SW 1271 (cell line): ENCODE measurements at places on chromosomes 7 and 10.

DNA sequence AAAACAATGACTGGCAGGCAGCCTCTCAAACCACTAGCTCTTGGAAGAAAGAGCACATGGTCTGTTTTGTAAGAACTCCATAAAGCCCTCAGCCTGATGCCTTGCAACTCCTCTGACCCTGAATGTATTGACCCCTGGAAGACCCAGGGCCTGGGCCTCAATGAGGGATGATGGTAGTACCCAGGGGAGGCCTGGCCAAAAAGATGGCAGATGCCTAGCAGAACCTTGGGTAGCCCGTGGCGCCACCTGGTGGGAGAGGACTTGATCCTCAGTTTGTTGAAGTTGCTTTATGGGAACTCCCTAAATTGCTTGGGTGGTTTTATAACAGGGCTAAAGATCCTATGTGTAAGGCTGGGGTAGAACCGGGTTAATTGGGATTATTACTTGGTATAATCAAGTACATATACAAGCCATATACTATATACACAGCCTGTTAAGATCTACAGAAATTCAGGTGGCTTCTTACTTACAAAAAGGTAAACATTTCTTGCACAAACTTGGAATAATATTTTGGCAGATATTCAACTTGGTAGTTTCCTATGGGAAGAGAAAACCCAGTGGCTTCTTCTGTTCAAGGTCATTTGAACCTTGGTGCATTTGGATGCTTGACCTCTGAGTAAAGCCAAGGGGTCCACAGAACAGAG lies 95.8 kb upstream of the CACUL1 start:
- peak; percentile 40 for DNase-seq

GRCh38 chr10:66246177-66246576 lies 679.7 kb upstream of the LRRTM3 start:
- no peak for DNase-seq

GRCh38 chr7:131564640-131565039 lies 8.2 kb upstream of the PODXL start:
- no peak for DNase-seq

GRCh38 chr10:132411561-132412253 lies 14.7 kb downstream of the PWWP2B start:
- no peak for DNase-seq

- no peak for DNase-seq
Observed at GRCh38 chr7:48506569-48506968, 335.3 kb downstream of the ABCA13 start.

- DNase-seq, result no peak
Observed at GRCh38 chr7:43768887-43769272, 10.4 kb downstream of the BLVRA start.

- peak; percentile 26 for DNase-seq
Observed at GRCh38 chr10:97888641-97889262, 39.1 kb downstream of the GOLGA7B start.

DNA sequence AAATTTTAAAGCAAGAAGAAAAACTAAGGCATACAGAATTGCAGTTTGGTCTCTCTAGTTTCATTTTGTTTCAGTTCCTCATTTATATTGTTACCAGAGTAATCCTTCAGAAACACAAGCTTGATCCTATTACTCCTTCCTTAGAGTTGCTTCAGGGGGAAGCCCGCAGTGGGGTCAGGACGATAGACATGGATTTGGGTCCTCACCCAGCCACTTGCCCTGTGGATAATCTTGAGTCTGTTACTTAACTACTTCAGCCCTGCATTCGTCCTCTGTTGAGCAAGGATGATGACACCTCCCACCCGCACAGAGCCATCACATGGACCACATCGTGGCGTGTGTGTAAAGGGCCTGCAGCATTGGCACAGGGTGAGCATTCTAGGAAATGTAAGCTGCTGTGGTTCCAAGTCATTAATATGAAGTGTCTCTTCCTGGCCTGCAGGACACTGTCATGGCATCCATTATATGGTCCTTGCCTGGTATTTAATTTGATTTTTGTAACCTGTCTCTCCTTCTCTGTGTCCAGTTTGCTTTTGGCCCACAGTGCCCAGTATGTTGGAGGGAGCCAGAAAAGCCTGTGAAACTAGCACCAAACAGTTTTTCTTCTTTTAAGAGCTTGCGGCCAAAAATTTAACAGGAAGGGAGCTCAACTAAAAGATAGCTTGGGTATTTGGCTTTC lies 111.2 kb downstream of the EEPD1 start:
- DNase-seq, result no peak

DNA sequence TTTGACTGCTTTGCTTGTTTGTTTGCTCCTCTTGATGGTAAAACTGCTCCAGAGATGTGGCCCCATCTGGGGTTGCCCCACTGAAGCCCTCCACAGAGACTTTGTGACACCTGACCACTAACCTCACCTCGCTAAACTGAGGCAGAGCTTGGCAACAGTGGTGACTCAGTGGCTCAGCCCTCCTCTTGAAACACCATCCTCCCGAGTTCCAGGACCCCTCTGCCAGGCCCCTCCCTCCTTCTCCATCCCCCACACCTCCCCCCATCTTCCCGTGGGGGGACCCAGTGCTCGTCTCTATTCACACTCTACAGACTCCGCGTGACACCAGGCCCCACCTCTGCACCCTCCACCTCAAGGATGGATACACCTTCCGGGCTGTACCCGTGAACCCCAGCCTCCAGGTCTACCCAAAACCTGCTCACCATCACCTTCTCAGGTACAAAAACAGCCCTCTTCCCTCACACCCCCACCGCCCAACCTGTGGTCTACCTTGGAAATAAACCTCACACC lies 19.0 kb upstream of the RET start:
- DNase-seq, result no peak

DNA sequence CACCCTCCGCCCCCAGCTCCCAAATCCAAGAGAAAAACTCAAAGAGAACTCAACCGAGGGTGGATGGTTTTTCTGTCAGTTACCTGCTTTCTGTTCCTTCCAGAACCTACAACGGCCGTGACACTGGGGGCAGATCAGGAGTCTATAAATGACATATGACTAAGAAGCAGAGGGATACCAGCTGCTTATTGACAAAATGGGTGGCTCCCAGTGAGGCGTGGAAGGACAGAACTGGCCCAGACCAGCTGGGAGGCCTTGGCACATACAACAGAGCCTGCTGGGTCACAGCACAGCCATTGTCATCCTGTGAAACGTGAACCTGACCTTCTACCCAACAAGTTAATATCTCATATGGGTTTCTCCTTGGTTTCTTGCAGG lies 84.3 kb upstream of the ADRB1 start:
- no peak for DNase-seq

DNA sequence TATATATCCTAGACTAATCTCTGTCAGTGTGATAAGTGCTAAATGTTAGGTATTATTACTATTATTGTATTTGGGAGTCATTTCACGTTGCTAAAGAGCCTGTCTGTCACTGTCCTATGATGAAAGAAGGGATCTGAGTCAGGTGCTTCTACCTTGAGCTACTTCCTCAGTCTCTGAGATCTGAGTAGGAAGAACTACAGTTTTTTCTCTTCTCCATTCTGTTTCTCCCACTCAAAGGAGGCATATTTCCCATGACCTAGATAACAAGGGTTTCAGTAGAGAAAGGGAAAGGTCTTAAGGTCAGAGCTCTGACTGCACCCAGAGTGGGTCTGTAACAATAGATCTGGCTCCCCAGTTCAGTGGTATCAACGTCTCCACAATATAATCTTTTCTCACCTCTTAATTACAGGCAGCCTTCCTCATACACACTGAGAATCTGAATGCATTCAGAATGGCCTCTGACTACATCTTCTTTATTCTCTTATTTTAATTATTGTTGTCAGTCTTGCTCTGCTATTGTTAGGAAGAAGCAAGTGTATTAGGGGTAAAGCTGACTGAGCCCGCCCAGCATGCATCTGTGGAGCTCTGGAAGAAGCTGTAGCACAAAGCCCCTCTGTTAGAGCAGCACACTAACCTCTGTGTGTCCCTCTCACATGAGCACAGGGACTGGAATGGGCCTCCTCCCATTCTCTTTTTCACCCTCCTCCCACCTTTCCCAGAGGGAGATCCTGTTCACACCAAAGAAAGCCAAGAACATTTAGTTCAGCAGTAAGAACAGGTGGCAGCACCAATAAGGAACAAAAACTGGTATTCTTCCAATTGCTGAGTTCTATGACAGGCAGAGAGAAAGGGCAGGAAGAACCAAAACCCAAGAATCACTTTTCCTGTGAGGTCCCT lies 38.1 kb downstream of the USP54 start:
- no peak for DNase-seq

- no peak for DNase-seq
Observed at GRCh38 chr10:61612009-61612408, 50.7 kb upstream of the CABCOCO1 start.

GRCh38 chr10:89526358-89526757 lies 9.0 kb downstream of the SLC16A12 start:
- no peak for DNase-seq

- DNase-seq, result no peak
Observed at GRCh38 chr7:1054438-1054837, 10.1 kb downstream of the GPR146 start.

DNA sequence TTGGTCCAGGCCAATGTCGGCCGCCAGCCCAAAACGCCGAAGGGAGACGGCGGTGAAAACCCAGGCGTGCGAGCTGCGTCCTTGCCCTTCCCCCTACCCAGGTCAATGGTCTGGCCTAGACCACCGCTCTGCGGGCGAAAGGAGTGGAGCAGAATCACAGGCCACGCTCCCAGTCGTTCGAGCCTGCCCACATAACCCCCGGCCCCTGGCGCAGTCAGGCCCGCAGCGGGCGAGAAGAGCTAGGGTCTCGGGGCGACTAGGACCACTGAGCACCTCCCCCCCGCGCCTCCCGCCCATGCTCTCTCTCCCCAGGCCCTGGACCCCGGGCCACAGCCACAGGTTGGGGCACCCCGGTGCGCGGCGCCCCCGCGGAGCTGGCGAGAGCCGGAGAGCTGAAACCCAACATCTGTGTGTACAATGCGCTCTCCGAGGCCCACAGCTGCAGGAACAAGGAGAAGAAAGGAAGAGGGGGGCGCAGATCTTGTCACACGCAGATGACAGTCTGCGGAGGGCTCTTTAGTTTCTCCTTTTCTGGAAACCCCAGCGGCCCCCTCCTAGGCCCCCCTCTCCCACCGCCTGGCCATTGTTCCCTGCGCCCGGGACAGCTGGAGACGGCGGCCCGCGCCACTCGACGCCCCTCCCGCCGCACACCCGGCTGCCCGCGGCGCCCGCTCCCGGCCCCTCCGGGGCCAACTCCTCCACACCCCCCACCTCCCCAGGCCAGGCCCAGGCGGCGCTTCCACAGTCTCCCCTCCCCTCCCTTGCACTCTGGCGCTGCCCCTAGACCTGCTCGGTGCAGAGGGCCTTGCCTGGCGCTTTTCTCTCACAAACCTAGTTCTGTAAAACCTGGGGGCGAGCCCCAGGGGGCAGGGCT lies 355.0 kb downstream of the DNAJB6 start:
- DNase-seq, result no peak

- no peak for DNase-seq
Observed at GRCh38 chr7:81676813-81677212, 93.0 kb downstream of the HGF start.

GRCh38 chr10:128095027-128095752 lies 31.0 kb downstream of the MKI67 start:
- DNase-seq, result no peak

DNA sequence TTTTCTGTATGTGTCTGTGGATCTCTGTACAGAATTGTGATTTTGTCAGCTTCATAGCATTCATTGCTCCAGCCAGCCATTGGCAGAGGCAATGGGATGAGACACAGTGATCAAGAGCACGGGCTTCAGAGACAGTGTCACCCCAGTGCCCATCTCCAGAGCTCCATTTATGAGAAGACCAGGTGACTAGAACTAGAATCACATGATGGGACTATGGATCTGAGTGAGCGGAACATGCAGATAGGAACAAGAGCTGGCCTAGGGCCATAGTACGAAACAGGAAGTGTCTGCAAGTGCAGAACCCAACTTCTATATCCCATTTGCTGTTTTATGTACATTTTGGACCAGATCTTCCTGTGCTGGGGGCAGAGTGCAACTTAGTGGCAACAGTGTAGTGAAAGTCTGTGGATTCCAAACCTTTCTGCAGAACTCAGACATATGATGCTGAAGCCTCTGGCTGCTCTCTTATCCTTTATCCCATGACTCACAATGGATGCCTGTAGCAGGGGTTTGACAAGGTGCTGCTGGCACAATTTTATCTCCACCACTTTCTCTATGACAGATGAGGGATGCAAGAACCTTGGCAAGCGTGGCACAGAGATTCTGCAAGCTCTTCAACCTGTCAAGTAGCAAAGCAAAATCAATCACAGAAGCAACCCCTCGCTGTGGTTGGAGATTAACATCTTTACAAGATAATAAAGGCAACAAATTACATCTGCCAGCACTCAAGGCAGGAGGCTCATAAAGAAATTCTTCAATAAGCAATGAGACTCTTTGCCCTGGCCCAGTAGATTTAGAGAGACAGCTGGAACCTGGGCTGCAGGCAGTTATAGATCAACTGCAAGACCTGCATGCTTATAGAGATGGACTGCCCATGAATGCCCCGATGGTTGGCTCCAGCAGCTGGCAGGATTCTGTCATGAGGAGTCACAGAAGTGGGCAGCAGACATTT lies 681.3 kb downstream of the TNS3 start:
- no peak for DNase-seq

GRCh38 chr10:133231946-133232574 lies 2.0 kb downstream of the UTF1 start:
- no peak for DNase-seq

DNA sequence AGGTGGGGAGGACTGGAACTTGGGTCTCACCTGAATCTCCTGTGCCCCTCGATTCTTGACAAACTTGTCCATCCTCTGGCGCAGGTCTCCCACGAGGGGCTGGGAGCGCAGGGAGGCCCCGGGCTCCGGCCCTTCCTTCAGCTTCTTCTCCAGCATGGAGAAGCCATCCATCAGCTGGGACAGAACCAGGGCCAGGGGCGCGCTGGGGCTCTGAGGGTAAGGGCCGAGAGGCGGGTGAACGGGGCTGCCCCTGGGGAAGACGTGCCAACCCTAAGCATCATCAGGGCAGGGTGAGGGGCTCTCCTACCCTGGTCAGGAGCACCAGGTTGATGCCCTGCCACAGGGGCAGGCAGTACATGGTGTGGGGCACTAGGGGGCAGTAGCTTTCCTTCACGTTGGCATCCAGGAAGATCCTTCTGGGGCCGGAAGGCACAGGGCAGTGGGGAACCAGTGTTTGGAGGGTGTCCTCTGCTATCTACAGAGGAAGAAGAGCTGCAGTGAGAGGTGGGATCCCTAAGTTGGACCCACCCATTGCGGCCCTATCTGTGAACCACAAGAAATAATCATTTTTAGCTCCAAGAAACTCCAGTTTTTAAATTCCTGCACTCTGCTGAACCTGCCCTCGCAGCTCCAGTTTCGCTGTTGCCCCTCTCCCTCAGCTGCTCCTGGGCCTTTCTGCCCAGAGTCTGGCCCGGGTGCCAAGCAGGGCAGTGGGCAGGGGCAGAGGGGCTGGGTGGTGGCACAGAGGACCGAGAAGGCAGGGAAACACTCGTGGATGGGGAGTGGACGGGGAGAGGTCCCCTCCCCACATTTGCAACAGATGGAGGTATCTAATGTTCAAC lies 10.8 kb upstream of the PYROXD2 start:
- DNase-seq, result peak; percentile 11

- DNase-seq, result peak; percentile 72
Observed at GRCh38 chr10:93475871-93476270, 6.3 kb downstream of the MYOF start.

- no peak for DNase-seq
Observed at GRCh38 chr10:8275911-8276310, 221.4 kb downstream of the GATA3 start.

- no peak for DNase-seq
Observed at GRCh38 chr10:62048919-62049623, 147.6 kb downstream of the ARID5B start.

GRCh38 chr10:15141136-15142054 lies 27.1 kb downstream of the NMT2 start:
- no peak for DNase-seq
